Activated CD8-positive, alpha-beta memory T cell treated with anti-CD3 and anti-CD28 coated beads, Interleukin-2, amount 10 ng/mL, durations not matched to agents 7 days and 5 days (primary cell): ENCODE measurements at places on chromosomes 11 and 22. TPM values are rescaled to one million over a fixed set of nuclear protein-coding genes. Genes with fewer than 3 reads are reported as not detected.
A peak's percentile ranks its signal among the peaks of the same experiment; 100 is the strongest.

The CDC42BPG gene
- total RNA-seq = 0.50 TPM

The NPTXR gene
- total RNA-seq = 2.4 TPM

The GVQW3 gene
- 3.5 TPM for total RNA-seq

The PRR33 gene
- total RNA-seq = not detected

The KCNE3 gene
- 0.16 TPM for total RNA-seq

DNA sequence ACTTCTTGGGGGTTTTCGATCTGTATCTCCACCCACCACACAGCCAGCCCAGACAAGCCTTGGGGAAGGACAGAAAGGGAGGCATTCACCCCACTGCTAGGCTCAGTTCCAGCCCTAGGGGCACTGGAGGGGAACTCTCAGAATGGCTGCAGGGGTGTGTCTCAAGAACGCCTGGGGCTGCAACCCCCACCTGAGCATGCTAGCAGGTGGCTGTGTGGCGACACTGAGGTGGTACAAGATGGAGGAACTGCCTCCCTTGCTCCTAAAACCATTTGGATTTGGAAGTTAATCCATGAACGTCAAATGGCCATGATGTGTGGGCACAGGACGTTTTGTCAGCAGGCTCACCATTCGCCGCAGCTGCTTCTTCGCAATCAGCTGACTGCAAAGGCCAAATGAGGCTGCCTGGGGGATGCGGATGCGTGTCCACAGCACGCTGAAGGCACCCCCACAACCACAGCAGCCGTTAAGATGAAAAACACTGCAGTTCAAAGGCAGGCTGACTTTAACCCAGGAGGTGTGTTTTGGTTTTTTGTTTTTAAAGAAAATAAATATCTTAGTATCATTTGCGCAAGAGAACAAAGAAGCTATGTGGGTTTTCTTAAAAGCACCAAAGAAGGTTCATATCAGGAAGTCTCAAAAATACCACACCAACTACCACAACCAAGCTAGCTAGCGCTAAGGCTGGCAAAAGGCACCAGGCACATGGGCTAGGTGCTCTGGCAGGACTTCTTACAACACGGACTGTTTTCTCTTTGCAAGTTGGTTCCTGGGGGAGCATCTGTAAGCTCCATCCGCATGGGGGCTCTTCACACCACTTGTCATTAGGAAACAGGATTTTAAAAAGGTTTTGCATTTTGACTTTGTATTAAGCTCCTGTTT, 22.2 kb upstream of the NAP1L4 start:
- peak; percentile 95 for DNase-seq

DNA sequence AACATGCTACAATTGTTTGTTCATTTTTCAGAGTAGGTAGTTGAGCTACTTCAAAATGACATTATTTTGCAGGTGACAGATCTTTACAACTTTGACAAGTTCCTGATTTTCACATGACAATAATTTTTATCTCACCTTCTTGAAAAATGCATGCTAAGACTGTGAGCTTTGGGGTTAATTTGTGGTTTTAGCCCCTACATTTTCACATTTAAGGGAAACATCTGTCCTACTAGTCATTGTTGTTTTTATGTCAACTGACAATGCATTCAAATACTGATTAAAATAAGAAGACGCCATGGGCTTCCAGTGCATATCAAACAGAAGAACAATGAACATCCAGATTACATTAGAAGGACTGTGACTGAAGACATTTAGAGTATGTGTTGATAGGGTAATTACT, 1470.8 kb upstream of the TENM4 start:
- DNase-seq = no peak

DNA sequence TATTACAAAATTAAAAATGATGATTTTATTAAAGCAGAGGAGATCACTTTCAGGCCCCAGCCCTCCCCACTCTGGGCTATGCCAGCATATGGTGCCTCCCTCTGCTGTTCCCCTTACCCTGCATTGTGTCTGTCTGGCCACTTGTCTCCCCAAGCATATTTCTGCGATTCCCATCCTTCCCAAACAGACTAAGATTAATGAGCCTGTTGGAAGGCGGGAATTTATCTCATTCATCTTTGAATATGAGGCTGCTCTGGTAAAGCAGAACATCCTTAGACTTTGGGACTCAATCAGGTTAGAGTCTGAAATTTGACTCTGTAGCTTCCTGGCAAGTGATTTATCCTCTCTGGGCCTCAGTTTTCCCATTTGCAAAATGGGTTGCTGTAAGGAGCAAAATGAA, 25.7 kb downstream of the AMPD3 start:
- DNase-seq = no peak

- DNase-seq = no peak
Observed at GRCh38 chr11:465896-466530, 15.9 kb downstream of the PTDSS2 start.

GRCh38 chr11:75269367-75269660, 28.7 kb downstream of the TPBGL start:
- DNase-seq = no peak

DNA sequence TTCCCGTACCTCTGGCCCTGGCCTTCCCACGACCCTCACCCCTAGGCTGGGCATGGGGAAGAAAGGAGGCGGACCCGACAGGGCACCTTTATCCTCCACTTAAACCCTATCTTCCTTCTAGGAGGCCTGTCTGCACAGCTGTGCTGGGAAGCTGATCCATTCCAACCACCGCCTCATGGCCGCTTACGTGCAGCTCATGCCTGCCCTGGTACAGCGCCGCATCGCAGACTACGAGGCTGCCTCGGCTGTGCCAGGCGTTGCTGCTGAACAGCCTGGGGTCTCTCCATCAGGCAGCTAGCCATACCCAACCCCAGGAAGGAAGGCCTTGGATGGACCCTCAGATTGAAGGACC, 599 bp downstream of the TIMM10B start:
- DNase-seq = no peak

DNA sequence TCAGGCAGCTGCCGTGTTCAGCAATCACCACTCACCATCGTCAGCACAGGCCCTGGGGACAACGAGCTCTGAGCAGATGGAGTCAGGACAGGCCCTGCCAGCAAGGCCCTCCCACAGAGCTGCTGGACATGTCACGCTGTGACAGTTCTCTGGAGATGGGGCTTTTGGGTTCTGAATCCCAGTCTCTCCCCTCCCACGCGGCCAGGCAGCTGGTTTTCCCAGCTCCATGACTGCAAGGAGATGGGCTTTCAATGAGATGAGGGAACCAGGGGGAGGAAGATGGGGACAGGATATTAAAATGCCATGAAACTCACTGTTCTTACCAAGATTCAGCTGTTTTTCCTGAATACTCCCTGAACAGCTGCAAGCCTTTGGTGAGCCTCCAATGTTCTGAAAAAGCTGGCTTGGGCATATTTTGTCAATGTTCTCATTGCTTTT, 305.9 kb downstream of the BRD1 start:
- DNase-seq = no peak

DNA sequence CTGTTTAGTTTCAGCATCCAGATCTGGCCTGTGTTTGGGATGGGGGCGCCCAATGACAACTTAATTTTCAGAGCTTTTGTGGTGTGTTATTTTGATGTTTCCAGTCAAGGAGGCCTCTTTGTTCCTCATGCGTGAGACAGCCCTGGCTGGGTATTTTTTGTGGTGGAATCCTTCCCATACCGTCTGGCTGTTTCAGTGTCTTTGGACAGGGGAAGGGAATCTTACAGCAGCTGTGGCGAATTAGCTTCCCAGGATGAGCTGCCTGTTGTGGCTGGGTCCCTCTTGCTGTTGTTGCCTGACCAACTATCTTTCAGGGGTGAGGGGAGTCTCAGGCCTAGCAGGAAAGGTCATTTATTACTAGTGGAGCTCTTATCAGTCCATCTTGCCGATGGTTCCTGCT, 138.8 kb downstream of the ARHGAP20 start:
- no peak for DNase-seq

- DNase-seq = no peak
Observed at GRCh38 chr11:78343303-78343702, 74.3 kb downstream of the GAB2 start.

GRCh38 chr22:20660441-20661054, 113.4 kb upstream of the SERPIND1 start:
- DNase-seq = no peak

GRCh38 chr11:77082838-77083565, 16.2 kb downstream of the CAPN5 start:
- peak; percentile 83 for DNase-seq

DNA sequence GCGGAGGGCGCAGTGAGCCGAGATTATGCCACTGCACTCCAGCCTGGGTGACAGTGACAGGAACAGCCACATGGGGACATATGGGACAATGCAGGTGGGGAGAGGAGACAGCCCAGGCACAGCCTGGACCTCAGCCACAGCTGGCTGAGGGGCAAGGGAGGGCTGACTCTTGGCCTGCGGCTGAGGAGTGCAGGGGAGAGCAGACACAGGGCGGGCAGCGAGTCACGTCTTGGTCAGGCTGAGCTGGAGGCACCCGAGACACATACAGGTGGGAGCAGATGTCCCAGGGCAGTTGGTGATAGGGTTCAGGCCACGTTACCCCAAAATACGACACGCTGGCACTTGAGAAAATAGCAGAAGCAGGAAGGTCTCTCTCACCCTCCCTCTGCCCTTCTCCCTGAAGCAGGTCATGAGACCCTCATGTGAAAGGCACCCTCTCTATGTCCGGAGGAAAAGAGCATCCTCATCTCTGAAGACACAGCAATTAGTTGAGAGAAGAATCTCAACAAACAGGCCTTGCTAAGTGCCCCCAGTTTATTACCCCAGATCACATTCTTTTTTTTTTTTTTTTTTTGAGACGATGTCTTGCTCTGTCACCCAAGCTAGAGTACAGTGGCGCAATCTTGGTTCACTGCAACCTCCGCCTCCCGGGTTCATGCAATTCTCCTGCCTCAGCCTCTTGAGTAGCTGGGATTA, 10.5 kb downstream of the KIAA0930 start:
- DNase-seq = no peak

- no peak for DNase-seq
Observed at GRCh38 chr11:117519590-117519989, 191.9 kb downstream of the CEP164 start.

- DNase-seq = no peak
Observed at GRCh38 chr11:72781313-72782080, 12.3 kb downstream of the STARD10 start.

DNA sequence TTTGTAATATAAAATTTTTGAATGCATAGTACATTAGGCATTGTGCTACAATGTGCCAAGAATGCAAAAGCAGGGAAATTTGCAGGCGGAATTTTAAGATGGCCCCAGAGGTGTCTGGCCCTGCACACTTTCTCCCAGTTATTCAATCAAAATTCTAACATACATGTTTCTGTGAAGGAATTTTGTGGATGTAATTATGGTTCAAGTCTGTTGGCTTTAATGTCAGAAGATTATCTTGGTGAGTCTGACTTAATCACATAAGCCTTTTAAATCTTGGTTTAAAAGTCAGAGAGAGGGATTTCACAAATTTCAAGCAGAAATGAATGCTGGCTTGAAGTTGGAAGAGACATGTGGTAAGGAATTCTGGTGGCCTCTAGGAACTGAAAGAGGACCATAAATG, 423.4 kb upstream of the CCDC179 start:
- DNase-seq = no peak

DNA sequence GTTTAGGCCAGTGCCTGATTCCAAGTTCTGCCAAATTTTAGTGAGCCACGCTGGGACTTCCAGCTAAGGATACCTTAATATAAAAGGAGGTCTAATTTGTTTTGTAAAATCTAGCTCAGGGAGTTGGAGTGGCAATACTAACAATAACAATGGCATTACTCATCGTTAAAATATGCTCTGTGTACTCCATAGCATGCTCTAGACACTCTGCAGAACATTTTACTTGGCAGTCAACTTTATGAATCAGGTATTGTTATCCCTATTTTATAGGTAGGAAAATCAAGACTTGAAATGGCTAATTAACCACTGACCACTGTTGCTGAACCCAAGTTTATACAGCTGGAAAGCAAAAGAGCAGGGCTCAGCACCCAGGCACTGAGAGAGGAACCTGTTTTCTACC, 485.0 kb upstream of the KIRREL3 start:
- no peak for DNase-seq

DNA sequence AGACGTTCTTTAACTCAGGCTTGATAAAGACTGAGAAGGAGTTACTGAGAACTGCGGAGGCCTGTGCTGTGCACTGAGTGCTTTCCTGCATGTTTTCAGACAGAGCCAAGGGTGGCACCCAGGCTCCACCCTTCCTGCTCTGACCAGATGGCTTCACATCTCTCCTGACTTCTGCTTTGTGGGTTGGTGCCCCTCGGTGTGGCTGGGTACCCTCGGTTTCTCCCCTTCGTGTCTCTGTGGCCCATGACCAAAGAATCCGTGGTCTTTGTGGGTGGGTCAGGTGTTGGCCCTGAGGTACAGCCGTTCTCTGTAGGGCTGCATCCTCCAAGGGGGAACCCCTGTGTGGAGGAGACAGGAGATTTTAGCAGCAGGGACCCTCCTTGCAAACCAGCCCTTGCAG, 34.3 kb downstream of the GRIK4 start:
- DNase-seq = no peak

DNA sequence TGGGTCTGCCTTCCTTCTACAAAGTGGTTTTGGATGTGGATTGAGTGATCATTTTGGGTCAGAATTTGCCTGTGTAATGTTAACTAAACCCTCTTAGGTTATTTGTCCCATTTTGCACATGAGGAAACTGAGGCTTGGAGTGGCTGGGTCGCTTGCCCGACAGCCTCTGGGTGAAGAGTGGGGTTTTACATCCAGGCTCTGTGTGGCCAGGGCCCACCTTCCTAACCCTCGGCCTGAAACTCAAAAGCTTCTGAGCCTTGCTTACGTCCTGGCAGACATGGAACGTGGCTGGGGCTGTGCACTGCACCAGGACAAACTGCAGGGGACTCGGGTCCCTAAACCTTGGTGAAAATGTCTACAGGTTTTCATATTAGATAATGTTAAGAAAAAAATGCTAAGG, 542.4 kb downstream of the TBC1D22A start:
- DNase-seq = peak; percentile 4
